ENCODE measurements at places on chromosomes 11 and 22. TPM values are rescaled to one million over a fixed set of nuclear protein-coding genes. Genes with fewer than 3 reads are reported as not detected.

RASSF10 gene
- 1.8 TPM for total RNA-seq

RNF121 gene
- 37.7 TPM for total RNA-seq

PRCP gene
- total RNA-seq = 52.2 TPM

PLXNB2 gene
- total RNA-seq = 66.3 TPM

UPK3A gene
- total RNA-seq = 0.89 TPM

E2F8 gene
- total RNA-seq = 10.6 TPM

PRSS23 gene
- total RNA-seq = 4.7 TPM

RIC3 gene
- 17.8 TPM for total RNA-seq

SYNGR1 gene
- total RNA-seq = 12.3 TPM

P2RY2 gene
- total RNA-seq = 1.6 TPM

DDI1 gene
- total RNA-seq = not detected
